ENCODE measurements at places on chromosomes 2 and 18.
A peak's percentile ranks its signal among the peaks of the same experiment; 100 is the strongest.

- DNase-seq = no peak
Observed at GRCh38 chr2:48572816-48573215, 42.9 kb downstream of the STON1 start.

DNA sequence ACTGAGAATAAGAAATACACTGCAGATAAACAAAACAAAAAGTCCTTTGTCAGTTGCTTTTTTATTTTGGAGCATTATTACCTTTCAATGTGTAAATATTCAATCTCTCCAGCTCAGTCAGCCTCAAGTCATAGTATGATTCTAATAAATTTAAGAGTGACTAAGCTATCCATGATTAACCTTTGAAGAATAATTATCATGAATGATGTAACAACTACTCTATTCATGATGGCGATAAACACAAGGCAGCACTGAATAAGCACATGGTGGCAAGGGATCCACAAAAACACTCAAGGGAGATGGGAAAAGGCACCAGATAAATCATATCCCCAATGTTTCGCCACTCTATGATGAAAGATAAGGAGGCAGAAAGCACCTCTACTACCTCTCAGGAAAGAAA lies 67.0 kb downstream of the MAP4K3 start:
- no peak for DNase-seq

- no peak for DNase-seq
Observed at GRCh38 chr2:182921234-182921633, 54.8 kb upstream of the FRZB start.

GRCh38 chr2:25165992-25166875 lies 2.1 kb downstream of the POMC start:
- no peak for DNase-seq

- DNase-seq = no peak
Observed at GRCh38 chr18:59908799-59909198, 9.0 kb downstream of the PMAIP1 start.

DNA sequence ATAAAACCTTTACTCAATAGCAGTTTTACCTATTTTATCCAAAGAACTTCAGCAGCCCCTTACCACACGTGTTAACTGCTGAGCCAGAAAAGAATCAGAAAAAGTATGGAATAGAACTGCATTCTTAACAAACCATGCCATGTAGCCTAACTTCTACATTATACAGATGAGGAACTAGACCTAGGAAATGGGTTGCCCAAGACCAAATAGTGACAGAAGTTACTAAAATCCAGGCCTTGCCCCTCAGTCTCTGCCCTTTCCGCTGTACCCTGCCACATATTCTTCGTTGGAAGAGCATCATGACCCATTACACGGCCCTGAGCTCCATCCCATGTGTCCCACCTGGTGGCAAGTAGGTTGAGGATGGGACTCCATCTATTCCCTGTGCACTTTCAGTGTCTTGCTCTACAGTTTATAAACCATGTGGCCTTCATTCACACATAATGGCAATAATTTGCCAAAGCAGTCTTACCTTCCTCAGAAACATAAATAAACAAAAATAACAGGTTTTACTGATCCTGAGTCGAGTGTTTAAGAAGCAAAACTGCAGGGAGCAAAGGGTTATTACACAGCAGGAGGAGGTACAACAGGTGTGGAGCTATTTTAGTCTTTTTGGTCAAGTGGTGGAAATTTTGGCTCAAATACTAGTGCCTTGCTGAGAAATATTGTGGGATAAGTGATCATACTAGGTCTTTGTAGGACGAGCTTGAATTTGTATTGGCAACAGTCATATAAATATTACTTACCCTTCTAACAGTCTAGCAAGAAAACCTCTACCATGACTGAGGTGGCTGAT lies 46.5 kb downstream of the HNRNPLL start:
- DNase-seq = no peak

DNA sequence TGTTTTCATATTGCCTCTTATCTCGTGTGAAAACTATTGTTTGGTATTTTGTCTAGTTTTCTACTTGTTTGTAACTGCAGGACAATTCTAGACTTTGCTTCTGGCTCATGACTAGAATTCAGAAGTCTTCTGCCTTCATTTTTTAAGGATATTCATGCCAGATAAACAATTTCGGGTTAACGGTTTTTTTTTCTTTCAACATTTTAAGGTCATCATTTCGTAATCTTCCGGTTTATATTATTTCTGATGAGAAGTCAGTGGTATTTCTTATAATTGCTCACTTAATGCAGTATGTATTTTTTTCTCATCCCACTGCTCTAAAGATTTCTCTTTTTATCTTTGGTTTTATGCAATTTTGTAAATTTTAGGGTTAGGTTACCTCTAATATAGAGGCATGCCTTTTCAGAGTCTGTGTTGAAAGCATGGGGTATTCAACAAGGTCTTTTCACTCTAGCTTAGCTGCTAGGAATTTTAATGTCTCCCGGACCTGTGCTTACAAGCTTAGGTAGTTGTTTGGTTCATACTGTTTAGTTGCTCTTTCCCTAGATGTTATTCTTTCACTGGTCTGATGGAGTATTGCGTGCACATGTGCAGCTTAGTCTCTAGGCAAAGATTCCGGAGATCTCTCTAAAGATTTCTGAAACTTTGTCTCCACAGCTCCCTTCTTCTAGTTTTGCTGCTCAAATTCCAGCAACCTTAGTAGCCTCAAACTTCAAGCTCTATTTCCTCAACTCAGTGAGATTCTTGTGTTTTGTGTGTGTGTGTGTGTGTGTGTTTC lies 198.1 kb downstream of the MCFD2 start:
- DNase-seq = no peak

- DNase-seq = no peak
Observed at GRCh38 chr18:56175330-56176001, 462.9 kb downstream of the TXNL1 start.

- no peak for DNase-seq
Observed at GRCh38 chr2:210503725-210504191, 27.2 kb upstream of the LANCL1 start.

- DNase-seq = no peak
Observed at GRCh38 chr2:25323042-25323514, 18.6 kb downstream of the DNMT3A start.

GRCh38 chr2:12951657-12951973 lies 234.9 kb downstream of the TRIB2 start:
- DNase-seq = no peak

DNA sequence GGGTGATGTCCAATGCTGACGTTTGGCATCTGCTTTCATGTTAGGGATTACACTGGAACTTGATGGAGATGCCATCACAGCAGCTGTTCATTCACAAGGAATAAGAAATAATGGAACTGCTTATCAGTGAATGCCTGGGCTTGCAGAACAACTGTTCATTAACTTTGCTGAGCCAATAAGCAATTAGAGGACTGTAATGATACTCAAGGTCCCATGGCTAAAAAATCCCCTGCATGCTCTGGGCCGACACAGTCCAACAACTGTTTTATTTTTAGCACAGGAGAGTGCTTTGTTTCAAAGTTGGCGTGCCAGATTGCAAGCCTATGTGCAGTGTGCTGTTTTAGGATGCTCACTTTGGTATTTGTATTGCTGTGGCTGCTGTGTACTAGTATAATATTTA lies 408.0 kb upstream of the RGPD4 start:
- DNase-seq = no peak

GRCh38 chr2:192162392-192163042 lies 32.2 kb downstream of the TMEFF2 start:
- DNase-seq = peak; percentile 14

GRCh38 chr18:34709750-34710441 lies at the start of gene DTNA:
Gene DTNA, plus strand, starts transcription at chr18:34710298. Its CDS starts 45,679 bp downstream, at chr18:34755977.
- no peak for DNase-seq

All from stimulated activated CD8-positive, alpha-beta memory T cell treated with anti-CD3 and anti-CD28 coated beads, Interleukin-4, amount 100 ng/mL, for 4 hours (primary cell).